HuH-7.5 (cell line): ENCODE measurements at places on chromosomes 4 and X.

GRCh38 chrX:154486052-154486395 lies 391 bp downstream of the UBL4A start:
- peak; percentile 28 for DNase-seq

- no peak for DNase-seq
These were observed 23.3 kb upstream of the PPP2R2C start for GRCh38 chr4:6495736-6496135.

DNA sequence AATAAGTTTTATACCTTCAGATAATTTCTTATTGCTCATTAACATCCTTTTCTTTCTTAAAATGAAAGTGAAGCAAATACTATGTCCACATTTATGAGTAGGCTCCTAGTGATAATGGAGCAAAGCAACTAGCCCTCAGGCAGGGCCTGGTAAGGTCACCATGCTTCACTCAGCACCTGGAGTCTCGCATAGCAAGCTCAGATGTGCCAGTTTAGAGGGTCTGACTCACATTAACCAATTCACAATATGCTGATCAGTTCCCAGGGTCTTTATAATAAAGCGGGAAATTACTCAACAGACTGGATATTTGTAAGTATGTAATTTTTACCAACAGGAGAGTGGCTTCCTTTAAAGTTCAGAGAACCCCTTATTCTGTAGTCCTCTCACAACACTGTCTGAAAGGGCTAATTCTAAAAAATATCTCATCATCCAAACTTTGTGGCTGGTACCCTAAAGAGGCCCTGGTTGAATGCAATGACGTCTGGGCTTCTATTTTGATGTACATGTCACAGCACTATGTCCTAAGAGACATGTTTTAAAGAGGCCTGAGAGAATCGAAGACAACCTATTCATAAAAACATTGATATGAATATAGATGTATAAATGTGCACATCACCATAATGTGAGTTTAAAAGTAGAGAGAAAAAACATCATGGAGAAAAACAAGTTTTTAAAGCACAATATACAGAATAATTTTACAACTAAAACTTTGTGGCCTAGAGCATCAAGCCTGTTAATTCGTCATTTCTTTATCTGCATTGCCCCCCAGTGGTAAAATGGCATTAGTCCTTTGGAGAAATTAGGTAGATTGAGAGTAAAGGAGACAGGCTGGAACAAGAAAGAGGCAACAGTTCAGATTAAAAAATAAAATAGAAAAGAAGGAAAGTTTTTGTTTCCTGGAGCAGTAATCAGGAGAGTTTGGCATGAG lies 44.3 kb downstream of the IL21 start:
- DNase-seq = peak; percentile 3

DNA sequence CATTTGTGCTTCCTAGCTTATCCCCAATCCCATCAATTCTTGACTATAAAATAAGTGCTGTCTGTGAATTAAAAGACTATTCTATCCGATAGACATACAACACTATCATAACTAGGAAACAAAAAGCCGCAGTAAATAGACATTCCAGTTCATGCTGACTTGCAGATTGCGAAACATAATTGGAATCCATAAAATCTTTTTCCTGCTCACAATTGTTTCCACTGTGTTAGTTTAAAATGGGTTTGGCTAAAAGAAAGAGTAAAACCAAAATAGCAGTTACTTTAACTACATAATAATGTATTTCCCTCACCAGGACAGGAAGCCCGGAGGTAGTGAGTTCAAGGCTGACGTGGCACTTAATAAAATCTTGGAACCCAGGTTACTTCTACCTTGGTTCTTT lies 17.2 kb downstream of the SMIM31 start:
- no peak for DNase-seq

DNA sequence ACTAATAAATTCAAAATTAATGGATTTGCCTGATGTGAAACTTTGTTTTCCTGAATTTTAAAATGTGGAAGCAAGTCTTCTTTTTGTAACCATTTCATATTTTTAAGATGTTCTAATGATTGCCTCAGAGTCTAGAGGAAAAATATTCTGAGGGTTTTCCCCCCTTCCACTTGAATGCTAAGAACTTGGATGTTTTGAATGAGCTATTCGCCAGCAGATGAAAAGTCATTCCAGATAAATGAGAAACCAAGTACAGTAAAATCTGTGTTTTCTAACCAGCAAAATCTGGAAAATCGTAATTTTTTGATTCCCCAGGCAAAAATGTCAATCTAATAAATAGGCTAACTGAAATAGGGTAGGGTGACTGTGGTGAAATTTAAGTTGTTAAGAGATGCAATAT lies 45.6 kb downstream of the SLIT2 start:
- DNase-seq = no peak

DNA sequence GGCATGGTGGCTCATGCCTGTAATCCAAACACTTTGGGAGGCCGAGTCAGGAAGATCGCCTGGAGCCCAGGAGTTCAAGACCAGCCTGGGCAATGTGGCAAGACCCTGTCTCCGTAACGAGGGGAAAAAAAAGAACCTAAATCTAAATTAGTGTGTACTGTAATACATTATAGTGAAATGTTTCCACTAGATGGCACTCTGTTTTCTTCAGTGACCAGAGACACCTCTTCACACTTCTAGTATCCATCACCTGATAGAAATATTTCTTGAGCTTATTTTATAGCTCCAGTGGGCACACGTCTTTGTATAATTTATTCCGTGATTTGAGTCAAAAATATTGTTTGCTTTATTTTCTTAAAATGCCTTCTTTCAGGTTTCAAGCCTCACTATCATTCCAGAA lies 600.9 kb upstream of the DIPK2B start:
- no peak for DNase-seq

GRCh38 chr4:8841678-8842268 lies 29.9 kb downstream of the HMX1 start:
- DNase-seq = no peak

DNA sequence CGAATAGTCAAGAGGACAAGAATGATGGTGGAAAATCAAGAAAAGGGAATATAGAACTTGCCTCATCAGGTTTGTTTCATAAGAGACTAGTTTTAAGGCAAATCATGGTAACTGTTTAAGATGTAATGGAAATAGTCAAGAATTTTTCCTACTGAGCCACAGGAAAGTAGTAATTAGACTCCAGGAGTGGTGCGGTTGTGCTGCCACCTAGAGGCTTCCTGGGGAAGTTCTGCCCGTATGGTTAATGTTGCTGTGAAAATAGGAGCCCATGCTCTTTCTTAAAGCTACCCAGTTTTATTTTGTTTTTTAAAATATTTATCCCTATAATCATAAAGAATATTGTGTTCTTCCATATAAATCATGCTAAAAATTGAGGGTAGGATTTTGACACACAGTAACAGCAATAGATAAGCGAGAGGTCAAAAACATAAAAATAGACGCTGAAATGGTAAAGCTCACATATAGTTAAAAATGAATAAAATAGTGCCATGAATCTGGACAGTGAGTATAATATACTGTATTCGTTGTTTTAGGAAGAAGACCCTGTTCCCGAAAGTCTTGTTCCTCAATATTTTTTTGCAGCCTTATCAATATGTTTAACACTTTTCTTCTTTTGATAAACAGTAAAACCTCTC lies 87.0 kb downstream of the PHOX2B start:
- DNase-seq = peak; percentile 23

- peak; percentile 37 for DNase-seq
These were observed at the start of gene FAM149A for GRCh38 chr4:186104114-186104889. Gene FAM149A (plus strand): TSS chr4:186104704.

- no peak for DNase-seq
These were observed 13.4 kb downstream of the SRD5A3 start for GRCh38 chr4:55359397-55359916.

- no peak for DNase-seq
These were observed 36.9 kb downstream of the PARM1 start for GRCh38 chr4:74969507-74970474.

DNA sequence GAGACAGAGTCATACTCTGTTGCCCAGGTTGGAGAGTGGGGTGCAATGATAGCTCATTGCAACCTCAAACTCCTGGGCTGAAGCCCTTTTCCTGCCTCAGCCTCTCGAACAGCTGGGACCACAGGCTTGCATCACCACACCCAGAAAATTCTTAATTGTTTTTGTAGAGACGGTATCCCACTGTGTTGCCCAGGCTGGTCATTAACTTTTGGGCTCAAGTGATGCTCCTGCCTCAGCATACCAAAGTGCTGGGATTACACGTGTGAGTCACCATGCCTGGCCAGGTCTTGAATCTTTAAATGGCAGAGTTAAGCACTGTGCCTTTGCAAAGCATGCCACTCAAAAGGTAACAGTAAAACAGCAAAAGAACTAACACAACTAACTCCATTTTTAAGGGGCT lies 28.6 kb upstream of the BBS12 start:
- DNase-seq = no peak

DNA sequence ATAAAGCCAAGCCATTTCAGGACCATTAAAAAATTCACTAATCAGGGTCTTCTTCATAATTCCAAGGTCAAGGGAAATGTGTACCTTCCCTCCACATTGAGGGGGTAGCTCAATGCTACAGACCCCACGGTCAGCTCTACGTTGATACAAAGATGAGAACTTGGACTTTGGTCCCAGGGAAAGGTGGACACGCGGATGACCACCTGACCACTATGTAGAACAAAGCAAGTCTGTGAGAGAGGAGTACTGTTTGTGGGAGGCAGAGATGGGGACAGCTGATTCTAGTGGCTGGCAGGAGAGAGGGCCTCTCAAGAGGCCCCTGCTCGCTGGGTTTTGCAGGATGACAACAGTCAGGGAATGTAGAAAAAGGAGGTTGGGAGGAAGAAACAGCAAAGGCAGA lies 58.0 kb downstream of the SLC2A9 start:
- DNase-seq = no peak

- DNase-seq = no peak
These were observed 251.9 kb downstream of the STIM2 start for GRCh38 chr4:27112587-27112986.

DNA sequence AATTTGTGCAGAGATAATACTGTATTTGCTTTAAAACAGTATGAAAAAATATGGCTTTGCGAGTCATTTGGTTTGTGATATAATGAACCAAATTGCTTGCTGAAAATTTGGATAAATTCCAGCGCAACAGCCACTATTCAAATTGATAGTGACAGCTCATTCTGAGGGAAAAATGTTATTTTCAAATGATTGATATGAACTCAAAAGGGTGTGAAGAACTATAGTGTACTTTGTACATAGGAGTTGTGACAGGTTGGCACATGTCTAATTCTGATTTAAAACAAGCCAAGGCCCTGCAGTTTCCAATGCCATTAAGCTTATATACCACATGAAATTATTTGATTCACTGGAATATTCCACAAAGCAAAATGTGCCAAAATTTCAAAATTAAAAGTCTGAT lies 1628.9 kb upstream of the AGA start:
- no peak for DNase-seq

- DNase-seq = no peak
These were observed 210.6 kb downstream of the STK32B start for GRCh38 chr4:5261866-5262265.

GRCh38 chr4:77804471-77804870 lies 14.7 kb downstream of the CNOT6L start:
- no peak for DNase-seq

DNA sequence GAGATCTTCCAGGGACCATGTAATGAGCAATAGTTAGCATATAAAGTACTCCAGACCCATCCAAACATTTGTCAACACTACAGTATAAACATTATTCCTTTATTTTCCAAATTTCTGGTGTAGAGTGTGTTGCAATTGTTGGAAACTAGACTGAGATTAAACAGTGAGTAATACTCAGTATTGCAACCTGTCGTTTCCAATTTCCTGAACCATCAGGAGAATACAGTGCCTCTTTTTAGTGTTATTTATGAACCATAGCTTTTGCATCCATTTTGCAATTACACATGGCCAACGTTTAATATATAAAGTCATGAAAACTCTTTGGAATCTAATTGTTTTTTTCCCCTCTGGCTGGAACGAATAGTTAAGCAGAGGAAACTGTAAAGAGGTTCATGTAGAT lies 58.3 kb upstream of the DHRSX start:
- DNase-seq = no peak

DNA sequence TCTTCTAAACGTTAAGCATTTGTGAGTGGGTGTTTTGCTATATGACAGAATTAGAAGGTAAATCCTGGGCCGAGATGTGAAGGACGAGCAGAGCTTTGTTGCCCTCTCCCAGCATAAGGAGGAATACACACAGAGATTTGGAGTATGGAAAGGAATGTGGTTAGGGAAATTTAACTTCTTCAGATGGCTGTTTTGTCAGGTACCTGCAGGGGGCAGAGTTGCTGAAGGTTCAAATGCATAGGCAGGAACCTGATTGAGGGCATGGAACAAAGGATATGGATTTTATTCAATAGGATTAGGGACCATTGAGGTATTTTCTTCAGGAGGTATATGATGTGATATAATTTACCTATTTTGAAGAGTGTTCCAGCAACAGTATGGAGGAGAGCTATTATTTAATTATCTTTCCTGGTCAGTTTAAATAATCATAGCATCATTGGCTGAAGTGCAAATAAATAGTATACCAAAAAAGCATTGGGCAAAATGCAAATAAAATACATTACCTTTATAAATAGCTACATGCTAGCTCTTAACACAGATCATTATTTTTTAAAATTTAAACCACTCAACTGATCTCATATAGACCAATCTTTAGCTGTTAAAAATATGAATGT lies 143.6 kb downstream of the SLIT2 start:
- DNase-seq = peak; percentile 6

- DNase-seq = no peak
These were observed 379.7 kb upstream of the FAT1 start for GRCh38 chr4:187103351-187103750.

- no peak for DNase-seq
These were observed 3.5 kb upstream of the STS start for GRCh38 chrX:7143941-7144525.

DNA sequence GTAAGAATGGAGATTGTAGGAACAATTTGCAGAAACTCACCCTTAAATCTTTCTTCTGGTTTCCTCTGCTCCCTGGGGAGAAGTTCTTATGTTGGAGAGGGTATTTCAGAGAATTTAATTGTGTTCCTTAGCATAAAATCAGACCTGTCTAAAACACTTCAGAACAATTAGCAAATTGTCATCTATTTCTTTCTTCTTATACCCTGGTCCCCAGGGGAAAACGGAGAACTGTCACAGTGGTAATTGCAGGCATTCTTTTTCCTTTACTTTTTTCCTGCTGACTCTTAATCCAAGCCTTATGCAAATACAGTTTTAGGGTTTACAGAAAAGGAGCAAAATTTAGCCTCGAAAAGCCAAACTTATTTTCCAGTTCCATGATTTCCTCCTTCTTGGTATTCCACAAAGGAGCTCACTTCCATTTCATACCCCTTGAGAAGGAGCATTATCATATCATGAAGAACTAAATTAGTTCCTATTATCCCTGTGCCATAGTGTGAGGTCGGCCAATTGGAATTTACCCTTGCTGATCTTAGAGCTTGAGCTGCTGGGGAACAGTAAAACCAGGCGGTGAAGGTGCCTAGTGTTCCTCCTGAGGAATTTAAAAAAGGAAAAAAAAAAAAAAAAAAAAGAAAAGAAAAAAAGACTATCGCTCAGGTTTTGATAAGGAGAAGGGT lies 173.8 kb downstream of the IL15 start:
- DNase-seq = no peak

- DNase-seq = no peak
These were observed 119.2 kb upstream of the STIM2 start for GRCh38 chr4:26741491-26741871.

GRCh38 chr4:76670631-76671030 lies 227.3 kb downstream of the SOWAHB start:
- DNase-seq = no peak
